ENCODE measurements at places on chromosomes 12 and 14.
A peak's percentile ranks its signal among the peaks of the same experiment; 100 is the strongest.

DNA sequence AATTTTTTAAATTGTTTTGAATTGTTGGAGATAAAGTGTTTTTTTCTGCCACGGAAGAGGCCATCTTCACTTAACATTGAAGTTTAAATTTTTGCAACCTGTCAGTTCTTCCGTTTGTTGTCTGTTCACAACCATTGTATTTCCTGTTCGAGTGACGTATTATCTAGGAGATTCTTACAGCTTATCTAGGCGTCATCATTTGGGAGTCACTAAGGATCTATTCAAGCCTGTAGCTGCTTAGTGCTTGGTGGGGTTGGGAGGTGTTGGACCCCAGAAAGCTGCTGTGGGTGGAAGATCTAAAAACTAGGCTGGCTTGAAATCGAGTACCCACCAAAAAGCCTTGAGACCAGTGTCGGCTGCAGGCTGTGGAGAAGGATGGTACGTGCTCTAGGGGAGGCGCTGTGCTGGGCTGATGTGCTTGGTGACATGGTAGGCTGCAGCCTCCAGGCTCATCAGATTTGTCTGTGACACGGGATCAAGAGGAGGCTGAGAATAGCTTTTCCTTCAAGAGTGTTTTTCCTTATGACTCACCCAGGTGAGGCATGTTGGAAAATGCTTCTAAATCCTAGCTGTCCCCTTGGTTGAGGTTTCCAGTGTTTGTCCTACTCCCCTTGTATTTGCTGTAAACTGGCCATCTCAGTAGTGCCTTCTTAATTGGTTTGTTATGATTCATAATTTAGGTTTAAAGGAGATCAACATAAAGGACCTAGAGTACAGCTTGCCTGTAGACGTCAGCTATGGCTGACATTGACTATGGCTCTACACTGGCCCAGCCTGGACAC, 57.8 kb downstream of the ATG14 start:
- no peak for DNase-seq

- no peak for DNase-seq
Measured at GRCh38 chr12:58916161-58916621, 4.1 kb downstream of the LRIG3 start.

DNA sequence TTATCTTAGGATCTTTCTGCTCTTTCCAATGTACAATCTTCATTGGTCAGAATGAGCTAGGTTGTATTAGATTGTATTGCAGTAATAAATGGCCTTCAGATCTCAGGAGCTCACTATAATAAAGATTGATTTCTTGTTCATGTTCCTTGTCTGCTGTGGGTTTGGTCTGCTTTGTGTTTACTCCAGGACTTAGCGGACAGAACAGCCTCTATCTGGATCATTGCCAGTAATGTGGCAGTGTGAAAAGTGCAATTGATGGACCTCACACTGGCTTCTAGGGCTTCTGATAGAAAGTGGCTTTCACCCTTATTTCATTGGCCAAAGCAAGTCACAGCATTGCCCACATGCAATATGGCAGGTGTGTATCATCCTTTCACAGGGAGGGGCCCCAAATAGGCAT, 81.2 kb downstream of the BTG1 start:
- no peak for DNase-seq

DNA sequence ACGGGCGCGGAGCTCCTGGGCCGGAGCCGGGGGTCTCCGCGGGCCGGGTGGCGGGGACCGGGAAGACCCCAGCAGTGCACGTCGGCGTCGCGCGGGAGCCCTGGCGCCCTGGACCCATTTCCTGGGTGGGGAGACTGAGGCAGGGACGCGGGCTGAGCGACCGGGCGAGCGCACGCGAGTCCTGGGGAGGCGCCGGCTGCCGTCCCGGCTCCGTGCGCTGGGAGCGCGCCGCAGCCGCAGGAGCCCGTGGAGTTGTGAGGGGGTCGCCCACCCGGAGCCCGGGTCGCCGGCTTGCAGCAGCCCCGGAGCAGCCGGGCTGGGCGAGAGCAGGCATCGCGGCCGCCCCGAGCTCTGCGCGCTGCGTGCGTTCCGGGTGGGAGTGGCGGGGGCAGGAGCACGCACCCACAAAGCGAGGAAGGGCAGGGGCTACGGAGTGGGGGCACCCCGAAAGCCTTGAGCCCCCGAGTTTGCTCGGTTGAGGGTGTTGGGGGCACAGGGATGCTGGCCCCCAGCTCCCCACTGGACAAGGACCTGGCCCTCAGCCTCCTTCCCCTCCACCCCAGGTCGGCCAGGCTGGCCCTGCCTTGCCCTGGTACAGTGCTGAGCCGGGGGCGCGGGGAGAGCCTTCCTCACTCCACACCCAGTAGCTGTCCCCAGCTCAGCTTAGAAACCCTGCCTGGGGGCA, 620 bp downstream of the MMP17 start:
- no peak for DNase-seq

GRCh38 chr12:132105467-132105866, 38.7 kb downstream of the DDX51 start:
- no peak for DNase-seq

DNA sequence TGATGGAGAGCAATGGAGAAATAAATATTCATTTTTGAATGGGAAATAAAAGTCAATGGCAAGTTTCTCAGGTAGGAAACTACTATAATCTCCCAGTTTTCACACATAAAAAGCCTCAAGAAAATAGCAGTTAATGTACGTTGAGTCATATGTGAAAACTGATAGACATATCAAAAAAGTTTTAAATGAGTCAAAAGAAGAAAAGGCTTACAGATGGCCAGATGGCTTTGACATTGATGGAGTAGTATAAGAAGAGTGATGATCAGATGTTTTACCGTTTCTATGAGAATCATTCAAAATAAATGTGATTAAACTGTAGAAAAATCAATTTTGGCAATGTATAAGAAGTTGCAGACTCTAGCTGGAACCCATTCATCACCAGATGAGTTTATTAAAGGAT, 97.8 kb downstream of the LLPH start:
- no peak for DNase-seq

DNA sequence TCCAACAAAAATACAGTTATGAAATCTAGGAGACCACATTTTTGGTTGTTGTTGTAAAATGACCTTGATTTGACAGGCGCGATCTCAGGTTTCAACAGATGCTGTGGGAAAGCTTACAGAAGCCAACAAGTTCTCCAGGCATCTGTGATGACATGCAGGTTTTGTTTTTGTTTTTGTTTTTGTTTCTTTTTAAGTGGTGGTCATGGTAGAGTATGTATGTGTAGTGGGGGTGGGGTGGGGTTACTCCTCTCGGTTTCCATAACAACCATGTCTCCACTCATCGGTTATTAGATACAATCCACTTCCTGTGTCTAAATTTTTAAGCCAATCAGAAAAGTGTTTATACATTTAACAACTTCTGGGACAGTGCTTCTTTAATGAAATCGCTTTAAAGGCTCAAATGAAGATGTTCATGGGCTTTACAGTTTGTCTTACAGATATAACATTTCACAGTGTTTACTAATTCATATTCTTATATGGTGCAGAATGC, 199.9 kb upstream of the FOXN3 start:
- DNase-seq: no peak

GRCh38 chr12:47903927-47904712, 674 bp downstream of the VDR start:
- peak; percentile 92 for DNase-seq

GRCh38 chr14:29663281-29663801, 264.3 kb downstream of the PRKD1 start:
- DNase-seq: no peak

DNA sequence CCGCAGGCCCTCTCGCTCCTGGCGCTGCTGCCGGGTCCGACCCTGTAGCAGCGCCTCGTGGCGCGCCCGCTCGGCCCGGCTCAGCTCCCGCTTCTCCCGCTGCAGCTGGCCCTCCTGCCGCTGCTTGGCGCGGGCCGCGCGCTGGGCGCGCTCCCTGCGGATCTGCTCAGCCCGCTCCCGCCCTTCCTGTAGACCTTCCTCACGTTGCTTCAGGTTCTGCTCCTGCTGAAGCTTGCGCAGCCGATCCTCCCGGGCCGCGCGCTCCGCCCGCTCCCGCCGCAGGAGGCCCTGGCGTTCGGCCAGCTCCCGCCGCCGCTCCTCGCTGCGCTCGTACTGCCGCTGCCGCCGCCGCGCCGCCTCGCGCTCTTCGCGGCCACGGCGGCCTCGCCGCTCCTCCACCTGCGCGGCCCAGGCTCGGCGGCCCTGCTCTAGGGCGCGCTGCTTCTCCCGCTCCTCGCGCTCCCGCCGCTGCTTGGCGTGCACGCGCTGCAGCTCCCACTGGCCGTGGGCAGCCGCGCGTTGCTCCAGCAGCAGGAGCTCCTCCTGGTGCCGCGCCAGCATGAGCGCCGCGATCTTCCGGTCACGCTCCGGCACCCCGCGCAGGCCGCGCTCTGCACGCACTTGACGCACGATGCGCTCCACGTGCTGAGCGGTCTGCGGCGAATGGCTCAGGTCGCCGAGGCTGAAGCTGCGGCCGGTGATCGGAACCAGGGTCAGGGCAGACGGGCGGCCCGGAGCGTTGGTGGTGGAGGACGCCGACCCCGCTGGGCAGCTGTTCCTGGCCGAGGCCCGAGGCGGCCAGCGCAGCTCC, 2.4 kb downstream of the CCDC177 start:
- DNase-seq: no peak

DNA sequence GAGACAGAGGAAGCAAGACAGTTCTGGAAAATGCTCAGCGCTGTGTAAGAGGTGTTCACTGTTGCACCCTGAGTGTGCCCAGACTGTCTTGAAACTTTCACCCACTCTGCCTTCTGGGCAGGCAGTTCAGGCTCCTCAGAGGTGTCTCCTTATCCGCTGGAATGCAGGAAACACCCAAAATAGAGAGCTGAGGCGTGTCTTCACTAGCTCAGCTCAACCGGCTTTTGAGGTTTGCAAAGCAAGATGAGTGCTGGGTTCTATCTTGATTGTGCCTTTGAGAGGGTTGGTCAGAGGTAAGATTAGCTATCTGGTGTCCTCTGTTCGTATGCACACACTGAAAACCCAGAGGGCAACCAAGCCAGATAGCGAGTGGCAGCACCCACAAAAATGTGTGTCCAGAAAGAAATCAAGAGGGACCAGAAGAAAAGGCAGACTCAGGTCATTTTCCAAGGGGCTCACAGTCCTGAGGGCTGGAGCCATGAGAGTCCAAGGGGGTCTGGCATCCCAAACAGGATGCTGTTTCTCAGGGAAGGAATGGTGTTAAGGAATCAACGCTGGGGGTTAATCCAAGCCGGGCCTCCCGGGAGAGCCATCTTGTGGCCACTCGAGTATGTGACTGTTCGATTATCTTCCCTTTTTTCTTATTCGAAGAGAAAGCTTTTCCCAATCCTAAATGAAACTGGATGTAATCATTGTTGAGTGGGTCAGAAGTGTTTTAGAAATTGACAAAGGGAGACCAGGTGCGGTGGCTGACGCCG, 47.1 kb downstream of the TBX3 start:
- no peak for DNase-seq

DNA sequence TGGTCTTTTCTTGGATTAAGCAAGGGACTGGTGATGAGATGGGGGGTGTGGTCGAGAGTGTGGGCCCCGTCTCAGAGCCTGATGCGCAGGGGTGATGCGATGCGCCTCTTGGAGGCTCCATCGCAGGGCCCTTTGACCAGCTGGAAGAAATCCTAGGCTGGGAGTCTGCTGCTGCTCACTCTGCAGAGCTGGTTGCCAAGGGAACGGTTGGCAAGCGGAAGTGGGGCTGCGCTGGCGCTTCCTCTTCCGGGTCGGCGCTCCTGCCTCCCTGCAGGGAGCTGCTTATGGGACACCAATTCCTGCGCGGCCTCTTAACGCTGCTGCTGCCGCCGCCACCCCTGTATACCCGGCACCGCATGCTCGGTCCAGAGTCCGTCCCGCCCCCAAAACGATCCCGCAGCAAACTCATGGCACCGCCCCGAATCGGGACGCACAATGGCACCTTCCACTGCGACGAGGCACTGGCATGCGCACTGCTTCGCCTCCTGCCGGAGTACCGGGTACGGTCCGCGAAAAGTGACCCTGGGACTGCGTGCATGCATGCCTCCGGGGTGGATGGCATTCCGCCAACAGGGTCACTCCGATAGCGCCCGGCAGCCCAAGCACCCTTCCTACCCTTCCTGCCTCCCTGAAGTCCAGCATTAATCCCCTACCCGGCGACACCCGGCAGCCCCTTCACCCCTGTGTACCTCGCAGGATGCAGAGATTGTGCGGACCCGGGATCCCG, at the start of gene MYG1:
Gene MYG1, plus strand, starts transcription at position 242 of the 727 bp plus-strand sequence. Its CDS starts 43 bp downstream, at position 285.
- peak; percentile 95 for DNase-seq

DNA sequence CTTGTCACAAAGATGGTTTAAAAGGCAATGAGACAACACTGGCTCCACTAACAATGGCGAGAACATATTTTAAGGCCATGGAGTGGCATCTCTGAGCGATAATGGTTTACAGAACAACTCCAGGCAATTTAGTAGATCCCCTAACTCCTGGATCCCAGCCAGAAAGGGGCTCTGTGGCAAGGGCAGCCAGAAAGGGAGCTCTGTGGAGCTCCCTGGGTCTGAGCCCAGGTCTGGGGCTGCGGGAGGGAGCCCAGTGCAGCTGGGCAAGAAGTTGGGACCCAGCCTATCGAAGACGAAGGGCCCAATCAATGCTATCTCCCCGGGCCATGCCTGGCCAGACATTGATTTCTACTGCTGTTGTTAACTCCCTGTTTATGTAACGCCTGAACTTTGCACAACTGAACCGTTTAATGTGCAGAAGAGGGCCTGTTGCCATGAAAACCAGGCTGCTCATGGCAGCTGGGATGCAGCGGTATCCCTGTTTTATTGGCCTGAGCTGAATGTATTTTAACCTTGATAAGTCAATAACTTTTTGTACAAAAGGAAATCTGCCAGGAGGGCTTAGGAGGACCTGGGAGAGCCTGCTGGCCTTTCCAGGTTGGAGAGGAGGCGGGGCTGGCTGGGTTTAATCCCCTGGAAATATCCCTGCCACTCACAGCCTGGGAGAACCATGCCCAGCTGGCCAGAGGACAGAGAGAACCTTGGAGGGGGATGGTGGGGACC, 6.7 kb upstream of the FAM222A start:
- DNase-seq: no peak

GRCh38 chr12:59675461-59675860, 79.6 kb downstream of the SLC16A7 start:
- DNase-seq: no peak

DNA sequence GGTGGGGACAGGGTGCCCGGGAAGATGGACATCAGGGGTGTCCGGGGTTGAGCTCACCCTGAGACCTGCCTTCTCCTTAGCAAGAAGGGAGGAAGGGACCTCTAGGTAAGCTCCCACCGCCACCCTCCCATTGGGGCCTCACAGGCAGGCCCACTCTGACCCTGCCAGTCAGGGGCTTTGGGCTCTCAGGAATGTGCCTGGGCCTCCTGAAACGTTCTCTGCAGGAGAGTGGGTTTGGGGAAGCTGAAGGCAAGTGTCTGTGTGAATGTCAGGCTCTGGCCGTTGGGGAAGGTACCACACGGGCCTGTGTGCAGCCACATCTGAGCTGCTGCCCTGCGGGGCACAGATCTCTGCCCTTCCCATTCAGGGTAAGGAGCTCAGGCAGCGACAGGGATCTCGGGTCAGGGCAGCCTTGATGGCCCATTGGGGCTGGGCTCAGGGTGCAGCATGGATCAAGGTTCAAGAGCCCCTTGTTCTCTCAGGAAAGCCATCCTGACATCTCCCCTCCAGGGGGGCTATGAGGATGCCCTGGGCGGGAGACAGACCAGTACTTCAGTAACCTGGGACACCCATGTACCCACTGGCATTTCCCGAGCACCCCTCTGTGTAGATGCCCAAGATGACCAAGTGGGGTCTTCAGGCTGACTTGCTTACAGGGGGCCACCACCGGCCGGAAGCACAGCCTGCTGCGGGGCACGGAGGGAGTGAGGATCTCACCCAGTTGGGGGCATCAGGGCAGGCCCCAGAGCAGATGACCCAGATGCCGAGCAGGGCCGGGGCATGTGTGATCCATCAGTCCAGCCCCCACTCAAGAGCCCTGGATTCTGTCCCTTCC, 29.7 kb downstream of the FAM222A start:
- DNase-seq: peak; percentile 61
